Kidney capillary endothelial cell (primary cell): ENCODE measurements at places on chromosomes 4 and X.

GRCh38 chr4:41957634-41958033 lies 22.4 kb downstream of the TMEM33 start:
- peak; percentile 51 for DNase-seq

GRCh38 chr4:30450474-30450873 lies 269.7 kb upstream of the PCDH7 start:
- DNase-seq, result no peak

- no peak for DNase-seq
Observed at GRCh38 chrX:154417157-154417556, 5.8 kb downstream of the TAFAZZIN start.

GRCh38 chr4:152064753-152065152 lies 303.9 kb upstream of the GATB start:
- DNase-seq, result no peak

- DNase-seq, result peak; percentile 33
Observed at GRCh38 chr4:177005674-177006230, 213.0 kb upstream of the VEGFC start.
